ENCODE measurements at places on chromosomes 3 and 15.

DNA sequence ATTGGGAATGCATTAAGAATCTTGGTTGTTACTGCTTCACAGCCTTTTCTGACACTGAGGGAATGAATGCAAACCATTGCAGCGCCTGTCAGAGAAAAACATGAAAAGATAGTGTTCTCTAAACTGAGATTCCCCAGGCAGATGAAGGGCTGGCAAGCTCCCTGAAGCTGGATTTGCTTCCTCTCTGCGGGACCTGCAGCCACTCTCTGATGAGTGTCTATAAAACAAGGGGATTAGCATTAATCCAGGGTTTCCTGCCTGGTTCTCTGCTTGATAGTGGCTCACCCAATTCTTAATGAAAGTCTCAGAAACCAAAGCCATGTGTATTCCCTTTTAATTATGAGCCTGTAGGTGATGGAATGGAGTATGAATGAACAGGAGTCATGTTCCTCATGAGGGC, 344.3 kb upstream of the UMPS start:
- DNase-seq = no peak

GRCh38 chr15:42199126-42199525, 9.0 kb downstream of the VPS39 start:
- no peak for DNase-seq

DNA sequence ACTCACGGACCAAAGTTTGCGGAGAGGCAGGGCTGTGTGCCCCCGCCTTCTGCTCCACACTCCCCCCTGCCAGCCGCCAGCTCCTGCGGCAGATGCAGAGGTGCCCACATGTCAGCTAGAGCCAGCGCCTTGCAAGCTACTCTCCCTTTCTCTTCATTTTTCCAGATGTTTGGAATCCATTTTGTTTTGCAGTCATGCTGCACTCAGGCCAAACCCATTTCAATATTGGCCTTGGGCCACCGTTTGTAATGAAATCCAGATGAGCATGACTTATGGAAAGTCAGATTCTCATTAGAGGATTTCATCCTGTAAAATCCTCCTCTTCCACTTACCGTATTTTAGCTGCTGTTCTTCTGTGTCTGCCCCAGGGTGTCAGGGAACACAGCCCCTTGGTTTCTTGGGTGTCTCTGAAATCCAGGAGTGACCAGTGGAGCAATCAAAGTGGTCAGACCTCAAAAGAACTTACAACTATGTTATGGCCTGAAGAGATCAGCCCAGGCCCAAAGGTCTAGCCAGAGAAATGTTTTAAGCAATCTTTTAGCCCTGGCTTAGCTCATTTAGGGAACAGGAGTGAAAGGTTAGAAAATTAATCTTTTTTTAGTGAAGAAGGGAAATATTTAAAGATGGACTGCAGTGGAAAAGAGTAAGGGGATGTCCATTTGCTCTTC, 65.8 kb downstream of the AAGAB start:
- DNase-seq = no peak

DNA sequence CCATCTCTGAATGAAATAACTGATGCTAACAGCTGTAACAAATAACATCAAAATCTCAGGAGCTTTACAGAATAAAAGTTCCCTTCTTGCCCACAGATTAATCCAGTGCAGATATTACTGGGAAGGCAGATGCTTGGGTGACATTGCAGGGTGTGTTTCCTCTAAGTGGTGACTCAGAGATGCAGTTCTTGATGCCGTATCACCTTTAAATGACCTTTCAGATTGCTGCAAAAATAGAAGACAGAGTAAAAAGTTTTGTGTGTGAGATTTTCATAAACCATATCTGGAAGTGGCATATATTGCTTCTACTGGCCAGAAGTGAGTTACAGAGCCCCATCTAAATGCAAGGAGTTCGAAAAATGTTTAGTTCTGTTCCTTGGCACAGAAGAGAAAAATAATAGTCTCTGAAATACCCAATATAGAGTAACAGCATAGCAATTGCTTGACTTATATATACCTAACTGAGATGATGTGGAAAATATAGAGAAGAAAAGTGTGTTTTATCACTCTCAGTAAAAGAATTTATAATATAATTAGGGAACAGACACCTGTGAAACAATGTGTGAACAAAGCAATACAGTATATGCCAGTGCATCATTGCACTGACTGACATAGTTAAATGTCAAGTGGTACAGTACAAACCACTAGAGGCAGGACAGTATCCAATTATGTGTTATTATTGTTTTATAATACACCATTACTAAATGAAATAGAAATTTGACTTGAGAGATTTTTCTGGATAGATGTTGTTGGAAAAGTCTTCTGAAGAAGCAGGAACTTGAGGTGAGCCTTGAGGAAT, 430.7 kb upstream of the CBLB start:
- peak; percentile 39 for DNase-seq

DNA sequence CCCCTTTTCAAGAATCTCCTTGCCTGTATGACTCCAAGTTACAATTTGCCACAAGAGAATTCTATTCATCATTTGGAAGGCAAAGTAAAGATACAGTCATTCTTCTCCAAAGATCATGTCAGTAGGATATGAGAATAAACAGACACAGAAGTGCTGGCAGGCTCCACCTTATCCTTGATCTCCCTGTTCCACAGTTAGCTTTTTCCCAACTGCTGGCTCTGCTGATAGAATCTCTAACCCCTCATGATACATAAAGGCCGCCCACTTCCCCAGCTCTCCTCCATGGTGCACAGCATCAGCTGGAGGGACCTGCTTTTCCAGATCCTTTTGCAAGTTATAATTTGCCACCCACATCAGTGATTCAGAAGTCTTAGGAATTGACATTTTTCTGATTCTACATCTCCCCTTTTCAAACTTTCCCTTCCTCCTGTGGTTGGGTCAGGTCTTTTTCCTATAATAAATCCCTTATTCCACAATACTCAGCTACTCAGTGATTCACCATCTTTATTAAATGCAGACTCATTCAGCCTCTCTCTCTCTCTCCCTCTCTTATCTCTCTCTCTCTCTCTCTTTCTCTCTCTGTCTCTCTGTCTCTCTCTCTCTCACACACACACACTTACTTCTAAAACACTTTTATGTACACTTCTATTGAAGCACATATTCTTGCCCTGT, 465.4 kb downstream of the GBE1 start:
- DNase-seq = no peak

DNA sequence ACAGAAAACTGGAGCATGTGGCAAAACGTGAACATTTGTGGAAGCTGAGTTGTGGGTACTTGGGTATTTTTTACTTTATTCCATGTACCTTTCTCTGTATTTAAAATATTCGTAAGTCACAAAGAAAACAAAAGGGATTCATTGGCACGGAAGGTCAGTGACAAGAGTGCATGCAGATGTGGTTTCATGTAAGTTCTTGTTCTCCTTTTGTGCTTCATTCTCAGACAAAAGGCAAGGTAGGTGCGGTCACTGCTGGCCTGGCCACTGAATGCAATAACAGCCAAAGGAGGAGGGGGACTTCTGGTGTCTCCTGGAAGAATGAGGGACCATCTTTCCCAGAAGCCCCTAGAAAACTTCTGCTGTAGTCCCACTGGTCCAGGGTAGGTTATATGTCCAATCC, 200.0 kb upstream of the TOPAZ1 start:
- no peak for DNase-seq

DNA sequence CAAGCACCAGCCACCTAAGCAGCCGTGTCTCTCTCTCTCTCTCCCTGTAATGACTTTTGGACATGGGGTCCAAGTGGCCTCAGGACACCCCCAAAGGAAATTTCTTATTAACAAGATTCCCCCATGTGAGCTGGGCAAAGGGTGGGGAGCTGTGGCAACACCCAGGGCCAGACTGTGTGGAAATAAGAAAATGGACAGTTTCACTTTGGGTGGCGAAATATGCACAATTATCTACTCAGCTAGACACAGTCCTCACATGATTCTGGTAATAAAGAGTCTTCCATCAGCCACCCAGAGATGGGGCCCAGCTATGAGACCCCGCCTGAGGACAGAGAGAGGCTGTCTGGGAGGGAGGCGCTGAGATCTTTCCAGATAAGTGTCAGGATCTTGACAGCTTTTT, 96.8 kb upstream of the TPM1 start:
- no peak for DNase-seq

DNA sequence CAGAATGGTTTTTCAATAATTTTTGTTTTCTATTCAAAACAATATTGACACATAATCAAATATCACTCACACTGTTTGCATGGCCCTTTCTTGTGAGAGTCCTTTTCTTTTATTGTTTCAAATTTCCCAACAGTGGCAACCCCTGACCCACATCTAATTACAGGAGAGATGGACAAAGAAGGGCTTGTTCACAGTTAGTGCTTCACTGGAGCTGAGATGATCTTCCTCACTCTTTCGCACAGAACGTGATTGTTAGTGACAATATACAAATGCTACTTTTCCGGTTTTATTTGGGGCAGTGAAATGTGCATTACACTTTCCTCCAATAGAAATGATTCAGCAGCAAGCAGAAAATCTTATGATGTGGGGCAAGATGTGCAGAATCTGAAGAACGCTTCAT, 38.6 kb upstream of the TTC14 start:
- no peak for DNase-seq

GRCh38 chr15:60797444-60798040, 318.6 kb upstream of the ICE2 start:
- DNase-seq = no peak

DNA sequence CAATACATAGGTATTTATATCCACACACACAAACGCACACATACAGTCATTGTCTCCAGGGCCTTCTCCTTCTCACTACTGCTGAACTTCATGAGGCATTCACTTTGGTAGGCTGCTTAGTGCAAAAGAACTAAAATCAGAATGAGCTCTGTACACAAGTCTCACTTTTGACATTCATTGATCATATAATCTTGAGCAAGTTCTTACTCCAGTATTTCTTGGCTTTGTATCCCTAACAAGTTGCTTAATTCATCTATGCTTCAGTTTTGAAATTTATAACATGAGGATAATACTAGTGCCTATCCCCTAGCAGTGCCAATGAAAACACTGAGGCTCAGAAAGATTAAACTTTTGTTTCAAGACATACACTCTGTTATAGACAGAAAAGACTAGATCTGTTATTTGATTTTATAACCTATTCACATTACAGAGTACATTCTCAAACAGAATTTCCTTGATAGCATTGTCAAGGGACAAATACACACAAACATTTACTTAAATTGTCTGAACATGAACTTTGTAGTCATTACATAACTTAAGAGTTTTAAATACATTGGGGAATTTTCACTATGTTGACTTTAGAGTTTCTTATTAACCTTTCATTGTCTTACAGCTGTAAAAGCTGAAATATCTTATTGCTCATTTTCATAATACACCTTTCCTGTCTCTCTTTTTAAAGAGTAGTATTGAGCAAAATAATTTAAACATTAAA, 55.0 kb upstream of the SI start:
- no peak for DNase-seq

DNA sequence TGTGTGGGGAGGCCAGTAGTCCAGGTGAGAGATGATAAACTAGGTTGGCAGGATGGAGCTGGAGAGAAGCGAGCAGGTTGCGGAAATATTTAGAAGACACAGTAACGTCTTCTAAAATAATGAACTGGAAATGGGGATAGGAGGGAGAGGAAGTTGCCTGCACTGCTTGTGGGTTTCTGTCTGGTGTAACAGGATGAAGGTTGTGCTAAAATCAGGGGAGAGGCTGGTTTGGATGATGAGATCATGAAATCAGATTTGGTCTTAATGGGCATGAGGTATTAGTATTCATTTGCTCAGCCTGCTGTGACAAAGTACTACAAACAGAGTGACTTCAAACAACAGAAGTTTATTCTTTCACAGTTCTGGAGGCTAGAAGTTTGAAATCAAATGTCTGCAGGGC, 32.1 kb upstream of the TNFAIP8L3 start:
- no peak for DNase-seq

DNA sequence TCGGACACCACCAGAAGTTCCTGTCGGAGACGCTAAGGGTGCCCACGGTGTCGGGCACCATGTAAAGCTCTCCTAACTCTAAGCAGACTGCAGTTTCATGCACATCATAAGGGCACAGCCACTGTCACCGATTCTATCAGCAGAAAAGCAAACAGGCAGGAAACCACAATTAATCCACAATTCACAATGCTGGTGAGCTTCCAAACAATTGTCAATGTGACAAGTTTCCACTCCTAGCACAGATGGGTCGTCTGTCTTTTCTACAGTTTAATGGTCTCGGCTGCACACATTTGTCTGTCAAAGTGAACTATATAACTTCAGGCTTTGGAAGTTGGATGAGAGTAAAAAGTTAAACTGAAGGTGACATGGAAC, 8.8 kb upstream of the OCA2 start:
- no peak for DNase-seq

DNA sequence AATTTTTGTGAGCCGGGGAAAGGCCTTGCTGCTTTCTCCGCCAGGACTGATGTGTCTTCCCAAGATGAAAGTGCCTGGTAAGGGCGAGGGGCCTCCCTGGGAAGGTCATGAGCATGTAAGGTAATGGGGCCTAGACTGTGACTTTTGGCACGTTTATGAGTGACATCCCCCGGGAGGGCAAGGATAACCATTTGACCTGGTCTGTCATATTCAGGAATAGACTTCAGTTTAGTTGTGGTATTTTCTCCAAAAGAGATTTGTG, 631 bp upstream of the CNBP start:
- no peak for DNase-seq

DNA sequence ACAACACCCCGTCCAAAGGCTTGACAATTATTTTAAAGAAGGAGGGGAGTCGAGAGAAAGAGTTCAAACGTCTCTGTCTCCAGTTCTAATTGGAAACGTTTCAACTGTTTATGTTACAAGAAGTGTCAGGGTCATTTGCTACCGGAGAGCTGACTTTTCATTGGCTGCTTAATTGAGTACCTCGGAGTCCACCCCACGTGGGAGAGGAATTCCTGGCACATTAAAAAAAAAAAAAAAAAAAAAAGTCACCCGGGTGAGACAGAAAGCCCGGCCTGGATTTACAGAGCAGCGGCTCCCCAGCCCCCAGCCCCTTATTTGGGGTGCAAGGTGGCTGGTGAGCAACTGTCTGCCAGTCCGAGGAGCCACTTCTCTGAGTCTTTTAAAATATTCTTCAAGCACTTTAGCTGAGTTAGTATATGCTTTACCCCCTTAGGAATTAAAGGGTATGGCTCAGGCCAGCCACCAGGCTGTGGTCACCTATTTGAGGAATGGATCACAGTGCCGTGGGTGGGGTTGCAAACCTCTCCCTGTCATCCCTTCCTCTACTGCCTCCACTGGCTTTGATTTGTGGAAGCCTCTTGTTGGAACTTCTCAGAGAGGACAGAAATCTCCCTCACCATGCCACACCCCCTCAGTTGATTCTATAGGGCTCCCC, 3.9 kb upstream of the TLE3 start:
- peak; percentile 98 for DNase-seq

DNA sequence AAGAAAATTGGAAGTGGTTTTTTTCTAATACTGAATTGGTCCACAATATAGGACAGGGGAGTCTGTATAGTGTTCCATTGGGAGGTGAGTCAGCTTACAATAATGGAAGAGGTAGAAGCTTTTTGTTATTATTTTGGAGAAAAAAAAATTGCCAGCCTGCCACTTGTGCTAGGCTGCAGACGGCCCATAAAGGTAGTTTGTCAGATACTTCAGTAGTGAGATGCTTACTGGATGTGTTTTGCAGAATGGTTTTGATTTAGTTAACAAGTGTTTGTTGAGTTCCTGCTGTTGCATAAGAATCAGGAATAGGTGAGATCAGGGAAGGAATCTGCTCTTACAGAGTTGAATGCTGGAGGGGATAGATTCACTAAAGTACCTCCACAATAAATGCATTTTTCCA, 1.0 kb downstream of the DTWD1 start:
- no peak for DNase-seq

- no peak for DNase-seq
These were observed 31.6 kb upstream of the ENTPD3 start for GRCh38 chr3:40355410-40355809.

- no peak for DNase-seq
These were observed 36.9 kb downstream of the GPR171 start for GRCh38 chr3:151166161-151166560.

- no peak for DNase-seq
These were observed 384 bp downstream of the KNL1 start for GRCh38 chr15:40594429-40594836.

Measured in retinal pigment epithelial cell (primary cell).